ENCODE measurements at places on chromosomes 4 and X. TPM values are rescaled to one million over a fixed set of nuclear protein-coding genes. Genes with fewer than 3 reads are reported as not detected.

- DNase-seq: no peak
Measured at GRCh38 chr4:76198411-76199237, 15.0 kb downstream of the SCARB2 start.

GRCh38 chrX:2484256-2484655, 16.5 kb downstream of the DHRSX start:
- no peak for DNase-seq

DNA sequence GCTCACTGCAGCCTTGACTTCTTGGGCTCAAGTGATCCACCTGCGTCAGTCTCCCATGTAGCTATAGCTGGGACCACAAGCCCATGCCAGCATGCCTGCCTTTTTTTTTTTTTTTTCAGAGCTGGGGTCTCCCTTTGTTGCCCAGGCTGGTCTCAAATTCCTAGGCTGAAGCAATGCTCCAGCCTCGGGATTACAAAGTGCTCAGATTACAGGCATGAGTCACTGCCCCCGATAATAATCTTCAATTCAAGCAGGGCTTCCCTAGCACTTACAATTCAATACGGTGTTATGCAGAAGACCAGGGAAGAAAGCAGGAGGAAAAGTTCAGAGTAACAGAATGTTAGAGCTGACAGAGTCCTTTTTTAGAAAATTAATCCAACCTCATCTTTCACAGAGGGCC, 26.1 kb downstream of the OTOP1 start:
- no peak for DNase-seq

DNA sequence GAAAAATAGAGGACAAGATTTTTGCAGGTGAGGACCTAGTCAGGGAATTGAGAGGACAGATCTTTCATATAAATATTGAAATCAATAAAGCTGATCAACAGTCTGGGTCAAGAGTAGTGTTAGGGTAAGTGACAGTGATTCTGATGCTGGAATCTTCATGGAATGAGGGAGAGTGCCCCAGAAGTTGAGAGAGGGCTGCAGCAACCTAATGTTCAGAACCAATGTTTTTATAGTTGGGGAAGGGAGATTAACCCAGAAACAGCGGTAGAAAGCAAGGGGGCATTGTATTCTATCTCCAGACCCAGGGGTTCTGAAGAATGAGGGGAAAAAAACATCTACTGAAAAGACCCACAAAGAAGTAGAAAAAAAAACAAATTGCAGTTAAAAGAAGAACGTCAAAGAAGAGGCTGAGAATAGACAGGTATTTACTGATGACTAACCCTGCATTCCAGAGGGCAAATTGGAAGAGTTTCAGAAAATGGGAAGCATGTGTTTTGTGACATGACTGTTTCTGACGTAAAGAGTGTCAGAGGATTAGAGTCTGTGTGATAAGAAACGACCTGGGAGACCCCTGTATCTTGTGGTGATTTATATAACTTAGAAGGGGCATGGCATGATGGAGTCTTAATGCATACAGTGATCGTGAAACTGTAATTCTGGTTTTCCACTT, 819.6 kb upstream of the EPHA5 start:
- no peak for DNase-seq

GRCh38 chr4:10272511-10272910, 155.9 kb upstream of the WDR1 start:
- DNase-seq: no peak

- DNase-seq: no peak
Measured at GRCh38 chr4:8067274-8067936, 91.2 kb downstream of the ABLIM2 start.

DNA sequence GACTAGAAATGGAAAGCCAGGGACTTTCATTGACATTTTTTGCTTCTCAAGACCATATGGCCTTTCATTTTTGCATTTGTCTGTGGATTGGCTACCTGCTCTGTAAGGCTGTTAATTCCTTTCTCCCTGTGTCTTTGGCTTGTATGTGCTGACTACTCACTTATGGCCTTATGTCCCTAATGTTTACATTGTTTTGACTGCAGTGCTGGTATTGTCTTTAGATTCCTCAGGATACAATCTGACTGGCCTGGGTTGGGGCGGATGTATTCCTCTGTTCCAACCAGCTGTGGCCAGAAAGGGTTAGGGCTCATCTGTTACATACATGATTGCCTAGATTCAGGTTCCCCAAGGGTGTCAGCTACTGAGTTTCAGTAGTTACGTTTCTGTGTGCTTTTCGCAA, 108.1 kb downstream of the RAPGEF2 start:
- DNase-seq: no peak

GRCh38 chr4:183905593-183906488, 734 bp downstream of the STOX2 start:
- no peak for DNase-seq

DNA sequence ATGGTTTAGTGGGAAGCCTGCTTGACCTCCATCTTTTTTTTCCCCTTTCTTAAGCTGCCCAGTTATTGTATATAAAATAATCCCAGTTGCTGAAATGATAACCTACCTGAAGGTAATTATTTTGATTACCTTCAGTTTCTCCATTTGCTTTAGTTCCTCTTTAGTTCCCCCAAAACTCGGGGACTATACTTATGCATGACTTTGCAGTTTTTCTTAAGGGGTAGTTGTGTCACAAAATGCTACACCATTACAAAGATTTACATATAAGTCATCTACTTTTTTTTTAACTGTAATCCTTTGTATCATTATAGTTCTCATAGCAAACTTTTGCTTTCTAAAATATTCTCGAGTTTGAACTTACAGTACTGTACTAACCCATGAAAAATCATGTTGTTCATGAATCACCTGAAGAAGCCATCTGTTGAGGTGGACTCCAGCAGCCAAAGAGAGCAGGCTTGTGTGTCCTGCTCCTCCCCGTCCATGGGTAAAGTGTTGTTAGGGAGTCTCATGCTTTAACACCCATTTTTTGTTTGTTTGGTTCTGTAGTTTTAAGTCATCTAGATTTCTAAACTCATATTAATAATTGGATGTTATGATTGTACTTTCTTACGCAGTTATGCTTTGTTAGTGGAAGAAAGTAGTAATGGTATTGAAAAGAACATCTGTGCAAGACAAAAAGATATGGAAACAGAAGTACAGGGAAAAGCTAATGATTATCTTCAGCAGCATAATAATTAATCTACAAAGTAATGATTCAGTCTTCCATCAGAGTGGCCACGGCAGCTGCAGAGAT, 34.6 kb downstream of the HADH start:
- DNase-seq: no peak

DNA sequence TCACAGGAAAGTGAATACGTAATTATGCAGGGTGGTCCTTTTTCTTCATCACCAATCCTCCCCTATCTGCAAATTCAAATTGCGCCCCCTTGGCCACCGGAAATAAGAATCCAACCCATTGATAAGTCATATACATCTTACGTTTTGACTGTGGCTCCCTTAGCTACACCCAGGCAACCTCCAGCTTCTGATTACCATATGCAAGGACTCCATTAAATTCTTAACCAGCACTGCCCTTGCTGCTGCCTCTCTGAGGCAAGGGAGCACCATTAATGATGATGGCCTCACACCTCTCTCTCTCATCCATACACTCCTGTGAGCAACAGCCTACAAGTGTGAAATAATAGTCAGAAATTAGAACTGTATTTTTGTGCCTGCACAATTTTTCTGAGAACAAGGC, 106.0 kb upstream of the NOCT start:
- DNase-seq: no peak

DNA sequence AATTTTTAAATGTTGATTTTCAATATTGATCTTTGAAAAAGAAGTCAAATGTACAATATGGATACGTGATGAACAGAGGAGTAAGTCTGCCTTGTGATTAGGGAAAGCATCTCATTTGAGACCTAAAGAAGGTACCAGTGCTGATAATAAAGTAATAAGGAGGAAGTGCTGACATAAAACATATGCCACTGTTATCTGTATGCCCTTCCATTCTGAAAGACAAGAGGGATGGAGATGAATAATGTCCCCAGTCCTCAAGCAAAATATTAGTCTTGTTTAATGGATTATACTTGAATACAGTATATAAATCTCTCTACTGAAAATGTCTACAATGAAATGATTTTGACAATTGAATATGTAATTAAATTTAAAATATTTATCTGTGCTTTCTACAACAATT, 58.2 kb downstream of the CCSER1 start:
- no peak for DNase-seq

GRCh38 chrX:11412715-11413623, 119.8 kb downstream of the AMELX start:
- DNase-seq: no peak

DNA sequence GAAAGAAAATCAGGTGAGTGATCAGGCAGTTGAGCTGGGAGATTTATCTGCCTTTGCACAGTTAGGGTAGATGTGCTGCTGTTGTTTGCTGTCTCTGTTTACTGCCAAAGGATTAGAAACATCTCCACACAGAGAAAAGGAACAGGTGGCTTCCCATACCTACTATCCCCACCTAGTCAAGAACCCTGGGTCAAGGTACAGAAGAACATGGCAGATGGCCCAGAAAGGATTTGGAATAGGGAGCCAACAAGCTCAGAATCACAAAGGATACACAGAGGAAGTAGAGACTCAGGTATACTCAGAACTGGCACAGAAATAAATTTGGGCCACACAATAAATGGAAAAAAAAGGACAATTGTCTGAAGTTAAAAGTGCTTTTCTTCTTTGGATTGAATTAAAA, 64.3 kb downstream of the TIGD2 start:
- no peak for DNase-seq

DNA sequence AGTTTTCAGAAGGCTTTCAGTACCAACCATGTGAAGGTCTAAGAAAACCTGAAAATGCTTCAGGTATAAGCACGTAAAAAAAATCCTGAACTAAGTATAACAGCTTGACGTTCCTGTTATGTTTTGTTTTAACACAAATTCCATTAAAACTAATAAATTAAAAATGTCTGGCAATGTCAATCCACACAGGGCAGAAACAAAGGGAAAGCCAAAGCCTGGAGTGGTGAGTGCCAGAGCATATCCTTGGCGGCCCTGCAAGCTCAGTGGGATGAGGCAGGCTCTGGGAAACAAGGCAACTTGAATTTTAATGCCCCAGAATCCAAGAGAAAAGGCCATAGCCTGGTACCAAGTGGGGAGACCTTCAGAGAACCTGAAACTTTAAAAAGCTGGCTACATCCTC, 78.2 kb downstream of the EPHA5 start:
- no peak for DNase-seq

- no peak for DNase-seq
Measured at GRCh38 chrX:139892512-139892911, 40.3 kb downstream of the ATP11C start.

GRCh38 chrX:15866147-15866546, 11.5 kb upstream of the AP1S2 start:
- DNase-seq: no peak

DNA sequence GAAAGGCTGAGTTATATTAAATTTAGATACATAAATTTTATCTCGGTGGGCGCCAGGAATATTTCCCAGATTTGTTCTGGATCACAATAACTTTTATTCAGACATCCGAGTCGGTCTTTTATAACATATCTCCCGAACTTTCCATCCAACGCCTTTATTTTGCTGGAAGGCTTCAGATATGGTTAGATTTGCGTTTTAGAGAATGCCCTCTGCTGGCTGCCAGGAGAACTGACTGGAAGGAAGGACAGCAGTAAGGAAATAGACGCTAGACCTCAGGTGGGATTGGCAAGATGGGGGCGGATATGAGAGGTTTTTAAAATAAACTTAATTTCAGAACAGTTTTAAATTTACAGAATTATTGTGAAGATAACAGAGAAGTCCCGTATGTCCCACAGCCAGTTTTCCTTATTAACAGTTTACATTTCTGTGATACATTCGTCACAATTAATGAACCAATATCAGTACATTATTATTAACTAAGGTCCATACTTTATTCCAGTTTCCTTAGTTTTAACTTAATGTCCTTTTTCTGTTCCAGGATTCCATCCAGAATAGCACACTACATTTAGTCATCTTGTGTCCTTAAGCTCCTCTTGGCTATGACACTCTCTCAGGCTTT, 4.6 kb upstream of the KANTR start:
- peak; percentile 54 for DNase-seq

DNA sequence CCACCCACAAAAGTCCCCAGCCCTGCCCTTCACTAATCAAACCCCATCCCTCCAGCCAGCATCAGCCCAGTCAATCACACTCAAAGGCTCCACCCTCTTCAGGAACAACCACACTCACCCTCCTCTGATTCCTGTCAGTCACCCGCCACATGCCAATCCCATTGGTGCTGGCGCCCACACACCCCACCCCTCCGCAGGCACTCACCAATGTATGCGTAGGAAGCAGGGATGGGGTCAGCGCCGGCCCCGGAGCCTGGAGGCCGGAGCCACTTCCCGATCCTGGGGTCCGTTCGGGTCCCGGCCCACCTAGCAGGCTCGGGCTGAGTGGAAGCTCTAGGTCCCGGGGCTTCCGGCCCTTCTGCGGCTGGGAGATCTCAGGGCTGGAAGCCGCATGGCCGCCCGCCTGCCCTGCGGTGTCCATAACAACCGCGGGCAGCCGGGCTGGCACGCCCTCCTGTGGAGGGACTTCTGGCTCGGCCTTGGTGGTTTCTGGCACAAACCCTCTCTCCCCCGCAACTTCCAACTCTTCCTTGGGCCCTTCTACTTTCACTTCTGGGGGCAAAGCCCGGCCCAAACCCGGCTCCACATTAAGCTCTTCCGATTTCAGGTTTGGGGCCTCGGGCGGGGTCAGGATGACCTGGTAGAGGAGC, 7.9 kb upstream of the CFP start:
- peak; percentile 39 for DNase-seq

The NEUROG2 gene
- not detected for total RNA-seq

The MMRN1 gene
- total RNA-seq: 0.52 TPM

The UGT8 gene
- 0.17 TPM for total RNA-seq

The DRD5 gene
- not detected for total RNA-seq

The CLIC2 gene
- total RNA-seq: 0.81 TPM

The IL2 gene
- 0.67 TPM for total RNA-seq

The NUDT10 gene
- not detected for total RNA-seq

The AMTN gene
- not detected for total RNA-seq

The PCYT1B gene
- not detected for total RNA-seq
